Activated CD8-positive, alpha-beta memory T cell treated with anti-CD3 and anti-CD28 coated beads, Interleukin-2, amount 50 U/mL, for 48 hours (primary cell): ENCODE measurements at places on chromosomes 5 and 9.

DNA sequence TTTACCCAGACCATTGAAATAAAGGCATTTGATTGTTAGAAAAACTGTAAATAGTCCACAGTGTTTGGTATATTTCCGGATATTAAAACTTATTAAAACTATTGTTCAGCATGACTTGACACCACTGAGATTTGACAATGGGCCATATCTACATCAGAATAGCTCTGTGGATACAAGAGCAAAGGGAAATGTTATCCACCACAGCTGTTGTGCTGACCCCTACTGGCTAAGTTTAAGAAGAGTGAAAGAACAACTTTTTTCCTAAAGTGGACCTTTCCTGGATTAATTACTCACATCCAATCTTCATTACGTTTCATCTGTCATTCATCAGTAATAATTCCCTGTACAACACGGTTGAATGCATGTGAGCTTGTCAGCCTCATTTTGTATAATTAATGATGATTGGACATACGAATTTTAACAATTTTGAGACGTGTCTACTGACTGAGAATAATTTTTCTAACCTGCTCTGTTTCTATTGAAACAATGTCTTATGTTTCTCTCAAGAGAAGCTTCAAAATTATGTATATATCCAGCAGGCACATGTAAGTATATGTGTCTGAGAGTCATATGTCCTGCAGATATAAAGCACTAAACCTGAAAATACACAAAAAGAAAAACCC lies 1952.6 kb downstream of the MAT2B start:
- DNase-seq: no peak

DNA sequence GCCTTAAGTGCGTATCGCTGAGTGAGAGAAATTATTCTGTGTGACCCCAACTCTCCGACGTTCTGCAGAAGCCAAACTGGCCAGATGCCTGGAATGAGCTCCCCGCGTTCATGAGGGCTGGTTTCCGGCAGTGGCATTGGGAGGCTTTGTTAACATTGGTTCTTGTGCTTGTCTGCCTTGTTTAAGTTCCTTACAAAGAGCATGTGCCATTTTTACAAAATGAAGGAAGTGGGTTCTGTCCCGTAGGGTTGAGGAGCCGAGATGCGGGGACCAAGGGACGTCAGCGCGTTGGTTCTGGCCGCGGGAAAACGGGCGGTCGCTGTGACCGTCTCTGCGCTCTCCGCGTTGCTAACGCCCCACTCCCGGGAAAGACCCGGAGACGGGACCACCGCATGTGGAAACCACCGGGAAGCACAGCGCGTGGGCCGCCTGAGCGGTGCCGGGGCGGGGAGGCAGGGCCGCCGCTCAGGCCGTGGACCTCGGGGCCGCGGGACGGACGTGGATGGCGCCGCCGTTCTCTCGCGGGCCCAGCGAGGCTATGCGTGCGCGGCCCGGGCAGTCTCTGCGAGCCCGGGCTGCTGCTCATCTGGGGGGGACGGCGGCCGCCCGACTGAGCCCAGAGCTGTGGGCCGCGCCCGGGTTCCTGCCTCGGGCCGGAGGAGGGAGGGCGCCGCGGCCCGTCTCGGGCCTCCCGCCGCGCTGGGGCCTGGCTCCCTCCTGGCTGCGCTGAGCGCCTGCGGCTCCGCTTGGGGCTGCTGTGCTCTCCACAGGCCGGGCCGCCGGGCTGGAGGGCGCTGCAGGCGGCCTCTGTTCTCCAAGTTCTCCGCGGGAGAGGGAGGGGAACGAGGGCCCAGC lies 13.4 kb downstream of the RABL6 start:
- no peak for DNase-seq

DNA sequence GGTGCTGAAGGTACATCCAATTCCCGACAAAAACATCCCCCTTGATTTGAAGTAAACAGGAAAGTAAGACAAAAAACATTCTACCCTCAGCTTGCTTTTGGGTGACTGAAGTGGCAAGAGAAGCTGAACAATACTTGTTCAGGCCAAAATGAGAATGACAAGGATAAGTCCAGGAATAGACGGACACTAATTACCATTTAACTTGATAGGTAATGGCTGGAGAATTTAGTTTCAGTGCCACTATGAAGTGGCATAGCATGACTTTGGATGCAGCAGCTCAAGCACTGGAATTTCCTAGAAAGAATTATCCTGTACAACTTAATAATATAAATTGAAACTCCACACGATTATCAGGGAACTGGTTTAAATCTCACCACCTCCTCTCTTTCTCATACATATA lies 49.7 kb downstream of the HOMER1 start:
- no peak for DNase-seq

DNA sequence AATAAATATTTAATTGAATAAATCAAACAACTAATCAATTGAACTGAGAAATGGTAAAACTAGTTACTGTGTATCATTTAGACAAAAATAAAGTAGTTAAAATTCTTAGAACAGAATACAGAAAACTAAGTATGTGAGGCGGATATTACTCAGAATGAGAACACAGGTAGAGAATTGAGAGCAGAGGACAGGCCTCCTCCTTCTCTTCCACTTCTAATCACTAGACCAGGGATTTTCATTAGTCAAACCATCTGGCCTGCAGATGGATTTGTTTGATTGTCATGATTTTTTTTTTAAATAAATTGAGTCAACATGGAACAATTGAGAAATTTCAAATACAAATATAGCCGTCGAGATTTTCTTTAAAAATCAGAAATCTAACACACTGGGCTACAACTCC lies 198.6 kb upstream of the HMHB1 start:
- no peak for DNase-seq

GRCh38 chr5:72191404-72191803 lies 84.1 kb downstream of the MAP1B start:
- no peak for DNase-seq

GRCh38 chr5:1851290-1851934 lies 31.3 kb downstream of the IRX4 start:
- DNase-seq: no peak

DNA sequence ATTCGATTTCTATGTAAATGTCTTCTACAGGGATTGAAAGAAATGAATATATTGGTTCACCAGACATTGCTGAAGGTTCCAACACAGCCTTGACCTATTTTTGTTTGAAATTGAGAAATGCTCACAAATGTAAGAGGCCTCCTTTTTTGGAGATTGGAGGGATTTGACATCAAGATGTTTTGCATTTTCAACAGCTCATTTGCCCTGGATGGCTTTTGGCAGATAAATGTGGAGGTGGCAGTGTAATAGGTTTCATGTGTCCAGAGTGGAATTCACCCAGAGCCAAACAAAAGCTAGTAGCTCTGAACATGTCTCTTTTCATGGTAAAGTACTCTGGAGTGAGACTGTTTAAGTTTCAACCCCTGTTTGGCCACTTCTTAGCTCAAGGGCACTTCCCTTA lies 77.3 kb downstream of the PALM2AKAP2 start:
- no peak for DNase-seq

DNA sequence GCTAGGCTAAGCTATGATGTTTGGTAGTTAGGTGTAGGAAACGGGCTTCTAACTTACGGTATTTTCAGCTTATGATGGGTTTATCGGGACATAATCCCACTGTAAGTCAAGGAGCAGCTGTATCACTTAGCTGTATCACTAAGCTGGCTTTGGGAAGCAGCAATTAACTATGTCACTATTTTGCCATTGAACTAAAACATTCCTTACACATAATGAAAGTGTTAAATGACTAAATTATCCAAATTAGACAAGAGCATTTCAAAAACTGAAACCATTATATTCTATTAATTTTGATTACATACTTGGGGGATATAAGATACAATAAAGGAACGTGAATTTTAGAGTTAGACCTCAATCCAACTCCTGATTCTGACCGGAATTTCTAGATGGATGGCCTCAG lies 188.3 kb downstream of the AGTPBP1 start:
- no peak for DNase-seq

DNA sequence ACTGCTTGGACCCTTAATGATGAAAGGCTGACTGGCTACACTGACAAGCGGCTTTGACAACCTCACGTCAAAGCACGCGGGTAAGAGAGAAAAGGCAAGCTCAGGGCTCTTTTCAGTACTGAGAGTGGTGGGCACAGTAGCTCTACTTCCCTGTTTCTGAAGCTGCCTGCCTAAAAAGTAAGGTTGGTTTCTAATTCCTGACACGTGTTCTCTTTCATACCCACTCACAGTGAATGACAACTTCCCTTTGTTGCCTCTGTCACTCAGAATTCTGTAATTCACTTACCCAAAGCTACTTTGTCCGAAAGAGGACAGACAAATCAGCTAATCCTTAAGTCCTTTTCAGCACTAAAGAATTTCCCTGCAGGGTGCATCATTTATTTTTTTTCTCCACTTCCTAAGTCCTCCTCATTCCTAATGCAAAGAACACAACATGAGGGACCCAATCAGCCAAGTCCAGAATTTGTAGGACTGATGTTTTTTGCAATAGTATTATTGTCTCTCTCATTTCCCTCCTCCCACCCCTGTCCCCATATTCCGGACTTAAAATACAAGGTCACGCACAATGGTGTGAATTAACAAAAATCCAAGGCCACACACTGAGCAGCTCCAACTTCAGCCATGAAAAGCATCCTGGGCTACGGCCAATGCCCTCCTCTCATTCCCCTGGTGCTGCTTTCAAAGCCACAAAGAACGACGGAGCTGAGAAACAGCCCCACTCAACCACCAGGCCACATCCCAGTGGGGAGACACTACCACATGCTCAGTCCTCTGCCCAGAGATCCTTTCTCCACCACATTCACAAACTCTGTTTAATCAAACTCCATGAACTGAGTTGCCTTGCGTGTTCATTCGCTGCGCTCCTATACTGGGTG lies 221.0 kb downstream of the TSSK1B start:
- no peak for DNase-seq

DNA sequence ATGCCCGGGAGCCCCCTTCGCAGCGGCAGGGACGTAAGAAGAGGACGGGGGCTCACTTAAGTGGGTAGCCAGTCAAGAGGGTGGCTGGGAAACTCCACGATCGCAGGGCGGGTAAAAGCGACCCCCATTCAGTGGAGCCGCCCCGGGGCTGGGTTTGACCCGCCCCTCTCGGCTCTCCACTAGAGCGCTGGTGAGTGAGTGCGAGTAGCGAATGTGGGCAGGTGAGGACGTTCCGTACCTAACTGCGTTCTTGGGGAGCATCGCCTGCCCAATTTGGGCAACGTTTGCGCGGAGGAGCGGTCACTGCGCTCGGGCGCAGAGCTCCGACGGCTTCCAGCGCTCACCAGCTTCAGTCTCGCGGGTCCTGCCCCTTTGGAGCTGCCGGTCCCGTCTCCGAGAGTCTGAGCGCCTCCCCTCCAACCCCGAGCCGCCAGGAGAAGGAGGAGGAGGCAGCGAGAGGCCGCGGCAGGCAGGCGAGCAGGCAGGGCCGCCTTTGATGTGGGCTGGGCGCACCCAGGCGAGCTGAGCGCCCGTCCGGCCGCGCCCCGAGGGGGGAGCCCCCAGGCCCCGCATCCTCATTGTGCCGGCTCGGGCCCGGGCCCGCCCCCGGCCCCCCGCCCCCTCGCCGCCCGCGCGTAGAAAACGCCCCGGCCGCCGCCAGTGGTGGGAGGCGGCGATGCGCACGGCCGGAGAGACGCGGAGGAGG lies at the start of gene FGF18:
Gene FGF18, plus strand, starts transcription at position 666 of the 706 bp plus-strand sequence. CDS start 553 bp downstream, outside the sequence.
- DNase-seq: peak; percentile 62

GRCh38 chr9:121884057-121884541 lies 209.0 kb downstream of the TTLL11 start:
- no peak for DNase-seq

DNA sequence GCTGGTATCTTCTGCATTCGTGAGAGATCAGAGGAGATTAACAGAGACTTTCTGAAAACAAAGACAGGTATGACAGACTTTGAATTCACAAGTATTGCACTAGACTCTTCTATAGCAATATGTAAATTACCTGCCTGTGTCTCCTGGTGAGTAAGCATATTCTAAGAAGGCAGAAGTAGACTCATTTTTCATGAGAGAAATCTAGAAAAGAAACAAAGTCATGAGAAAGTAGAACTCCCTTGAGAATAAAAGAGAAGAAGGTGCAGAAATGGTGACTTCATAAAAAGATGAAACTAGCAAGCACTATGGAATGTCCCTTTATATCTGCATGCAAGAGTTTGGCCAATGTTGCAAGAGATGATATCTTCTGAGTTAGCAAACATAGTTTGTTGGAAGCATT lies 419.8 kb downstream of the DMRT2 start:
- DNase-seq: no peak

DNA sequence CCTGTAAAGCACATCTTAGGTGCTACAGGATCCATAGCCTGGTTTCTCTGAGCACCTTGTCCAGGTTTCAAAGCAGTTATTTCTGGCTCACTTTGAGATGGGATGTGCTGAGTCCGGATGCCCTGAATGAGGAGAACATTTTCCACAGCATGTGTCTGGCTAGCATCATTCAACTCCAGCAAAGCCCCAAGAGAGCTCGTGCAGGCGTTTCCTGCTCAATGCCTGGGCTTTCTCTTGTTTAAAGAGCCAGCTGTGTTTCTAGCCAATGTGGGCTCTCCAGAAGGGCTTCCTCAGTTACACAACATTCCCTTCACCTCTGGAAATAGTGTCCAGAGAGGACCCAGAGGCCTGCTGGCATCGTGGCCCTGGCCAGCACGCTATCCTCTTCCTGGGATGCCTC lies 411.7 kb downstream of the DMAC1 start:
- DNase-seq: no peak

DNA sequence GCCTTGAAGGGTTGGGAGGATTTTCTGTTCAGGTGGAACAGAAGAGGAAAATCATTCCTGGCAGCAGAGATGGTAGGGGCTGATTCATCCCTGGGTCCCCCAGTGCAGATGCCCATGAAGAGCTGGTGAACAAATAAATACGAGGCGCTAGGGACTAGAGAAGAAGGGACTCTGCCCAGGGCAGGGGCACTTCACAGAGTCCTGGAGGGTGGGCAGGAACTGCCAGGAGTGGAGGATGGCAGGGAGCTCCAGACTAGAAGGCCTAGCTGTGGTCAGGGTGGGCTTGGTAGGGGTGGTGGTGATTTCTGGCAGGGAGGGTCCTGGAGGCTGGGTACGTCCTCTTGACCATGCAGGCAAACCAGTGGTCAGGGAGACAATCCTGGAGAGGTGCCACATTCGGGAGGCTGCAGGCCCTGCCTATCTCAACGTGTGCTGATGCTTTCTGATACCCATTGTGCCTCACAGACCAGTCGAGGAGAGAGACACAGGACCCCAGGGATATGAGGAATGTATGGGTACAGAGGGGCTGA lies 69.9 kb downstream of the CRB2 start:
- DNase-seq: no peak

GRCh38 chr5:78824831-78825281 lies 160.3 kb downstream of the ARSB start:
- DNase-seq: no peak

GRCh38 chr5:132777209-132778069 lies at the start of gene SEPTIN8:
Gene SEPTIN8 (minus strand): TSS chr5:132777239. CDS start chr5:132777137, 102 bp downstream.
- peak; percentile 73 for DNase-seq

GRCh38 chr5:138212828-138213160 lies 329 bp downstream of the CDC23 start:
- DNase-seq: no peak

DNA sequence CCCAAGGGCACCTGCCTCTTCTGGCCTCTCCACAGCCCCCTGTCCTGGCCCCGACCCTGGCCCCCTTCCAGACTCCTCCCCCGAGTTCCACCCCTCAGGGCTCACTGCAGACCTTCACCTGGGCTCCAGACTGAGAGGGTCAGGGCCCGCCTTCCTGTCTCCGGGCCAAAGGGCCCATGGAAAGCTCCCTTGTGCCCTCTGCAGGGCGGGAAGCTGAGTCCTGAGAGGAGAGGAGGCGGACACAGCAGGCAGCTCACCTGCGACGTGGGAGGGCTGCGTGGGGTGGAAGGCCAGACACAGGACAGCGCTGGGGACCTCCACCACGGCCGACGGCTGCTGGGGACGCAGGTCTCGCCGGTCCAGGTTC lies 20.6 kb downstream of the DYNC2I2 start:
- DNase-seq: no peak
